Kidney epithelial cell (primary cell): ENCODE measurements at places on chromosomes 3 and 15. TPM values are rescaled to one million over a fixed set of nuclear protein-coding genes. Genes with fewer than 3 reads are reported as not detected.
A peak's percentile ranks its signal among the peaks of the same experiment; 100 is the strongest.

DNA sequence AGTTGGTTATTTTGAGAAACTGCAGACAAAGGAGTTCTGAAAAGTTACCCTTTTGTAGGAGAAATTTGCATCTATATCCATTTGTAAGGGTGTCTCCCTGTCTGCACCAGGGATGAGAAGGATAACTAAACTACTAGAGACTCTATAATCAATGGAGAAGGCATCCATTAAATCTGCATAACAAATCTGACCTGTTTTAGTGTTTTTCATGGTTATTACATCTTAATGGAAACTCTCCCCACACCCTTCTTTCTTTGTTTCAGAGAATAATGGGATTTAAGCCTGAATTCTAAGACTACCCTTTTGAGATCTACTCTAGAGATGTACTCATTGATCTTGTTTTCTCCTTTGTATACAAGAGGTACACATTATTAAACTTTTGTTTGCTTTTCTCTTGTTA, 82.0 kb upstream of the DAZL start:
- DNase-seq, result no peak

DNA sequence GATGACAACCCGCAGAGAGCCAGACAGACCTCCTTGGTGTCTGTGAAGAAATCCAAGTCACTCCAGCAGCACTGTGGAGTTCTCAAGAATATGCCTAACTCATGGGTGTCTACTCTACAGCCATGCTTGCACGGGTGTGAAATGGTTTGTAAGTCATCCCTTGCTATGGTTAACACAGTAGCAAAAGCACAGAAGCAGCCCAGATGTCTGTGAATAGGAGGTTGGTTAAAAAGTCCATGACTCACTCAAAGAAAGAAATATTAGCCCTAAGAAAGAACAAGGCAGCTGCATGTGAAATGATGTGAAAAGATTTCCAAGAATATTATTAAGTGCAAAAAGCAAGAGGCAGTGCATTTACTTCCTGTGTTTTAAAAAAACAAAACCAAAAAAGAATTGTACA, 12.1 kb upstream of the LIMD1 start:
- DNase-seq, result no peak

- DNase-seq, result no peak
Observed at GRCh38 chr3:54856271-54856670, 71.6 kb downstream of the LRTM1 start.

GRCh38 chr3:43855674-43856299, 165.0 kb downstream of the ABHD5 start:
- no peak for DNase-seq

DNA sequence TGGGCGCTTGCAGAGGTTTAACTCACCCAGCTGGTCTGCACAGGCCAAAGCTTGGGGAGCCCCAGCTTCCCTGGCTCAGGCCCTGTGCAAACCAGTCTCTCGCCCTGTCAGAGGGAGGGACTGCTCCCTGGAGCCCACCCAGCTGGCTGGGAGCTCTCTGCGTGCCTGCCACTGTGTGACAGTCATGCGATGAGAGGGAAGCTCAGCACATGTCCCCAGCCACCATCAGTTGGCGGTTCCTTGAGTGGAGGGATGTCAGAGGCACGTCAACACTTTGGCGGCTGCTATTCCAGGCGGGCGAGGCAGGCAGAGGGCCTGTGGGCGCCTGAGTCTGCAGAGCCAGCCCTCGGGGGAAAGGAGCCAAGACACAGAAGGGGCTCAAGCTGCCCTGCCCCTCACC, 324.6 kb downstream of the UACA start:
- DNase-seq, result no peak

DNA sequence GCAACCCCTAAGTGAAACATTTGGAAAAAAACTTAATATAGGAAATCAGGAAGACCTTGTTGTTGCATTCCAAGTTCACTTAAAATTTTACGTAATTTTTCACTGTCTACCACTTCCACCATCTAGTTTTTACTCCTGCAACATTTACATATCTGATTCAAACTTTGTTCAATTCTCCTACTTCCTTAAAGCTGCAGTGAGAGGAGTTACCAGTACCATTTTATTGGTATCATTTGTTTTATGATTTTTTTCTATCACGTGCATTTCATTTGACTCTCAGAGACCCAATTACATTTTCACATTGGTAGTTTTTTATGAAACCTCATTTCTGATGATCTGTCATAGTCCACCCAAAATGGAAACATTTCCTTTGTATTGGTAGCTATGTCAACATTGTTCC, 284.9 kb upstream of the MDFIC2 start:
- no peak for DNase-seq

DNA sequence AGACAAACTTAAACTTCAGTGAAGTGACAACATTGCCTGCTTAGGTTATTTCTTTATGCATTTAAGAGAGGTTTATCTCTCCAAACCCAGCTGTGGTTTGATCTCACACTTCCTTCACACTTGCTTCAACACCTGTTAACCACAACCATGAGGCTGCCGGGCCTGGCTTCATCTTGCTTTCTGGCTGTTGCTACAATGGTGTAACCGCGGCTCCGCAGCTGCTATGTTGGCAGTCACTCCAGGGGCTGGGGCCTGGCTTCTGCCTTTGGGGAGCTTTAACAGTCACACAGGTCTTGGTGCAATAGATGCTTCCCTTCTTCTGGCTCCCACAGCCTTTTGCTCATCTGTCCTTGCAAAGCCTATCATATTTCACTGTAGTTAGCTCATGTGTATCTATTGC, 72.9 kb upstream of the MNS1 start:
- no peak for DNase-seq

GRCh38 chr3:49028298-49028672, 913 bp downstream of the IMPDH2 start:
- no peak for DNase-seq

- no peak for DNase-seq
Observed at GRCh38 chr15:51688863-51689262, 7.6 kb downstream of the SCG3 start.

- DNase-seq, result no peak
Observed at GRCh38 chr3:23837691-23838090, 31.9 kb downstream of the UBE2E1 start.

DNA sequence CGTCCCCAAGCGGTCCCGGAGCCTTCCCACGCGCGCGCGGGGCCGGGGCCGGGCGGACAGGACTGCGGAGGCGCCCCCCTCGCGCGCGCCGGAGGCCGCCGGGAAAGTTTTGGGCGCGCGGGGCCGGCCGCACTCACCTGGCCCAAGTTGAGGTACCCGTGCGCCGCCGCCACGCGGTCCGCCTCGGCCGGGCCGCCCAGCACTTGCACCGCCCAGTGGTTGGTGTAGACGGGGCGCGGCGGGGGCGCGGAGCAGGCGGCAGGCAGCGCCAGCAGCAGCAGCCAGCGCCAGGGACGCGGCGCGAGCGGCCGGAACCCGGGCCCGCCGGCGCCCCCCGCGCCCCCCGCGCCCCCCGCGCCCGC, 289 bp downstream of the PCSK6 start:
- no peak for DNase-seq

GRCh38 chr3:20054549-20054987, 14.3 kb downstream of the KAT2B start:
- DNase-seq, result peak; percentile 99

DNA sequence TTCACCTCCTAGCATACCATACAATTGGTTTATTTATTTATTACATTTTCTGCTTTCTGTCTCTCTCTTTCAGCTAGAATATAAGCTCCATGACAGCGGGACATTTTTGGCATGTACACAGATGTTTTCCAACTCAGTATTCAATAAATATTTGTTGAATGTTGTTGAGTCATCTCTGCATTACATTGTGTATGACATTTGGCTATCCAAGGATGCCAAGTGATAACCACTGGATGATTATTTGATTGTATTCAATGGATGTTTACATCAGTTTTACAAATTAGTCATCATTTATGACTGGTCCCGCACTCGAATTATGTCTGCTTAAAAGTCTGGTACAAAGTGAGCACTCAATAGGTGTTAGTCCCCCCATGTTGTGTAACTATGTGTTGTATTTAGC, 49.5 kb upstream of the STXBP5L start:
- DNase-seq, result no peak

DNA sequence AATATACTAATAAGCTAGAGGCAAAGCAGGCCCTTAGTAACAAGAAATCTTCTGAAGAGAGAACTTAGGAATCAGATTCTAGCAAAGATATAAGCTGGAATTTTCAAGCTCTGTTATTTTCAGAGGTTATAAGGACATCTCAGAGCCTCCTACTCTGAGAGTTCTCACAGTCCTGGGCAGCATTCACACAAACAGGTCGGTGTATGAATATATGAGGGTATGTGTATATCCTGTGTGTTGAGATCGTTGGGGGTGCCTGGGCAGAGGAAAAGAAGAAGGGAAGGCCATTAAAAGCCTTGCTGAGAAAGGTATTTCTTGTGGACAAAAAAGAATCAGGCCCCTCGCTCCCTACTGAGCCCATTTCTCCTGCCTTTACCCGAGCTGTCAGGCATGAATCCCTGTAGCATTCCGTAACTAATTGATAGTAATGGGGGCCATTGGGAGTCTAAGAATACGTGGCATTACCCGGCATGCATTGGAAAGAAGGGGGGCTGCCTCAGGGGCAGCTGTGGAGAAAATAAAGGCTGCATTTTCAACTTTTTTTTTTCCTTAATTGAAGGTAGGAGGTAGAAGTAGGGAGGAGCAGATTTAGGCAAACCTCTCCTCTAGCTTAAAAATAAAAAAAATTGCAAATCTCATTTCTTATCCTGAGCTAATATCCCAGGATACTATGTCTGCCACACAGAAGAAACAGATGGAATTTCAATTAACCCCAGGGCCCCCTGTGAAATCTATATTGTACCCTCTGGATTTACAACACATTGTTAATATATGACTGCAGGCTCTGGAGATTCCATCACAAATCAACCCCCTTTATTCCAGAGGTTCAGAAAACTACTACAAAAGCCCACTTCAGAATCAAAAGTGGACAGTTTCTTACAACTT, 103.8 kb downstream of the GTPBP8 start:
- no peak for DNase-seq

DNA sequence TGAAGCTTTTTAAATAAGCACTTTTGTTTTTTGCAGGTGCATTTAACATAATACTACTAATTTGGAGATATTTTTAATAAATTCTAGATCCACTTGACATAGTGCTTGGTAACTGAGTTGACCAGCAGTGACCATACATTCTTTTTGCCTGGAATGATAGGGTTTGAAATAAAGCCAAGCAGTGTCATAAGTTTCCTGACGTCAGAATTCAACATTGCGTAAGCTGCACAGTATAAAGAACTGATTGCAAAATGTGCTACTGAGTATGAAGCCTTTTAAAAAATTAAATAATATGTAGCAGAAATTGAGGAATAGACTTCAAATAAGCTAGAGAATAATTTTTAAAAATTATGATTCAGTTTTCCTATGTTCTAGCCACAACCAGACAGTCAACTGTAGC, 454.6 kb upstream of the ARPP21 start:
- DNase-seq, result no peak

Gene SLC12A1
- total RNA-seq, result not detected in 2 replicates

Gene CTXN2
- total RNA-seq, result 0.14 TPM in 1 of 2 replicates, not detected in the other

Gene RBM15B
- 32.6 and 38.1 TPM in 2 replicates for total RNA-seq

Gene LYZL4
- not detected in 2 replicates for total RNA-seq

Gene ZBED2
- 1.0 TPM in 1 of 2 replicates, not detected in the other for total RNA-seq

Gene FGF7
- not detected in 2 replicates for total RNA-seq

Gene CCDC66
- total RNA-seq, result 7.5 and 11.6 TPM in 2 replicates

Gene IGDCC3
- 0.13 and 0.27 TPM in 2 replicates for total RNA-seq
